ENCODE measurements at places on chromosomes 16 and 17.

- DNase-seq = no peak
These were observed 20.3 kb upstream of the GLIS2 start for GRCh38 chr16:4295581-4295980.

- no peak for DNase-seq
These were observed 97.5 kb downstream of the CHD9 start for GRCh38 chr16:53152329-53152728.

DNA sequence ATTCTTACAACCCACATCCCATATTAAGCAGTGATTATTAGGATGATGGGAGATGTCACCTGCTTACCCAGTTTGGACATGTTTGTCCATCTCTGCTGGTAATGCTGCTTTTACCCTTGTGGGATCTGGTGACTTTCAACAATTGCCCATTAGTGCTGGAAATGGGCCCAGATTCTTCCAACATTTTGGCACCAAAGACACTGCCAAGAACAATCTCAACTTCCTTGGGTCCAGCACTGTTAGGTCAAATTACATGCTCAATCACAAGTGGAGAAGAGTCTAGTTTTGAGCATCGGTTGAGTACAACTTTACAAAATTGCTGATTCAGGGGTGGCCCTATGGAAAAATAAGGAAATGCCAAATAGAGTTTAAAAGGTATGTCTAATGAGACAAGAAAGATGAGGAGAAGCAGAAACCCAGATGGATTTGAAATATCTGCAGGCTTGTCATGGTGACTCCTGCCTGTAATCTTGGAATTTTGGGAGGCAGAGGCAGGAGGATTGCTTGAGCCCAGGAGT lies 13.0 kb upstream of the ZFP3 start:
- no peak for DNase-seq

GRCh38 chr17:29616300-29617048 lies 6.2 kb downstream of the CORO6 start:
- DNase-seq = no peak

GRCh38 chr17:6757747-6758146 lies 1.9 kb downstream of the XAF1 start:
- DNase-seq = no peak

DNA sequence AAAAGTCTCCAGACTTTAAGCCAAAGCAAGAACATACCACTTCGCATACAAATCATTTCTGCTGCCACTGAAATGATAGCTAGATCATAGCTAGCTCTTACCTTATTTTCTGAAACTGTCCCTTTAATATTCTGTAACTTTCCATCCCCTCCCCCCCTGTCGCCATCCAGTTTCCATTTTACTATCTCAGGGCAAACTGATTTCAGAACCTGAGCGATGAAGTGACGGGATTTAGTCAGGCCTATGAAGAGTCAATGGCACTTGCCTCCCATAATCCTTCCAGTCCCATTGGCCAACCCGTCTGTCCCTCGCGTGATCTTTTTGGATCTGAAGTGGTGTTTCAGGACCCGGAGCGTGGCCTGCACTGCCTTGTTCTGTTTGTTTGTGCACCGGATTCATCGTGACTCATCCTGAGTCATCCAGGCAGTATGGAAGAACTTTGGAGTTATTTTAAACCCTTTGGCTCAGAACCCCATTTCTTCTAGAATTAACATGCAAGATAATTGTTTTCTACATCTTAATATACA lies 199.8 kb upstream of the CHMP6 start:
- peak; percentile 89 for DNase-seq

GRCh38 chr16:60304720-60305119 lies 1570.6 kb upstream of the GOT2 start:
- no peak for DNase-seq

DNA sequence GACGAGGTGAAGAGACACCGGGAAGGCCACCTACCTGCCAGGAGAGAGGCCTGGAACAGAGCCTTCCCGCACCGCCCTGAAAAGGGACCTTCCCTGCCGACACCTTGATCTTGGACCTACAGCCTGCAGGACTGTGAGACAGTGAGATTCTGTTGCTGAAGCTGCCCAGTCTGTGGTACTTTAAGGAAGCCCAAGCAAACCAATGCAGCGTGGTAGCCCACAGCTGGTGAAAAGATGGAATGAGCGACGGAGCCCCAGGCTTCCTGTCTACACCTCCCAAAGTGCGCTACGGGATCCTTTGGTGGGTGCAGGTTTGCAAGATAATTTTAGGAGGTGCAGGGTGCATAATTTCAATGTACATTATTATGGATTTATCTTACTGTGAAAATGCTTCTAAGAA lies 33.9 kb downstream of the TNFRSF13B start:
- DNase-seq = no peak

DNA sequence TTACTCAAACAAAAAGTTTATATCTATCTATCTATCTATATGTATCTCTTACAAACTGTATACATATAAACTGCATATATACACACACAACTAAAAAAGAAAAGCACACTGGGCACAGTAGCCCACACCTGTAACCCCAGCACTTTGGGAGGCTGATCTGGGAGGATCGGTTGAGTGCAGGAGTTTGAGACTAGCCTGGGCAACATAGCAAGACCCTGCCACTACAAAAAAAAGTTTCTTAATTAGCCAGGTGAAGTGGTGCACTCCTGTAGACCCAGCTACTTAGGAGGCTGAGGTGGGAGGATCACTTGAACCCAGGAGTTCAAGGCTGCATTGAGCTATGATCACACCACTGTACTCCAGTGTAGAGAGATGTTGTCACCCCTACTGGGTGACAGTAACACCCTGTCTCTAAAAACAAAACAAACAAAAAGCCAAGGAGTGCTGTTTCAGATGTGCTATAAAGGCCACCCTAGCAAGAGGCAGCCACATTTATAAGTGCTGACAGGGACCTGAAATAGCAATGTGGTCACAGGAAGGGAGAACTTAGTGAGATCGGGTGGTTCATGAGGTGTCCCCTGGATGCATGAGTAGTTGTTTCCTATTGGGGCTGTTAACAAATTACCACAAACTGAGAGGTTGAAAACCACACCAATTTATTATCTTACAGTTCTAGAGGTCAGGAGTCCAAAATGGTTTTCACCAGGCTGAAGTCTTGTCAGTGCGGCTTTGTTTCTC lies 4.8 kb downstream of the CD2BP2 start:
- no peak for DNase-seq

GRCh38 chr16:28602529-28602928 lies 5.7 kb upstream of the SULT1A2 start:
- DNase-seq = no peak

- no peak for DNase-seq
These were observed 3.5 kb downstream of the KDM6B start for GRCh38 chr17:7837408-7838088.

DNA sequence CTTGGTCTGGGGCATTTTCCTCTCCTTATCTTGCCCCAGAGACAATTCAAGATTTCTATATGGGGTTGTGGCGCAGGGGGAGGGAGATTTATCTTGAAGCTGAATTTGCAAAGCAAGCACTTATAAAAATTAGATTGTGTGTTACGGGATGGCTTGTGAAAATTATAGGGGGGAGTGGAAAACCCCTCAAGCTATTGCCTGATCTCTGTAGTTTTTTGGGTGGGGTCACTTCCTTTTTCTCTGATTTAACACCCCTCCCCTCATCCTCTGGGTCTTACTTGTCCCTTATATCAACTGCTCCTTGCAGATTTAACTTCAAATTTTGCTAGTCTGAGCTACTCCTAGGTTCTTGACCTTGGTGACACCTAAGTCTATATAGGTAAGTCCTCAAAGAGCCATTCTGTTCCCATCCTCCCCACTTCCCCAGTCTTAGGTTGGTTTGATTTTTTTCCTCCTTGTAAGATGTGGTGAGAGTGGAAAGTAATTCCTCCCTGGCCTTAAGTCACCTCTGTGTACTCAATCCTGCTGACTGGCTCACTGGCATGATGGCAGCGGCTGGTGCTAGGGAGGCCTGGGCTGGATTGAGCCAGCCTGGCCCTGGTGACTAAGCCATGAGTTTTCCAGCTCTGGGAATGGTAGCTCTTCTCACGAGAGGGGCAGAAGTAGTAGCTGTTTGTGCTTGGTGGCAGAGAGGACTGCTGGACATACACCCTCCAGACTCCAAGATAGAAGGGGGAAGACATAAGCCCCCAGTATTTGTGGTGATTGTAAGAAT lies 2.3 kb downstream of the ARL4D start:
- DNase-seq = peak; percentile 43

DNA sequence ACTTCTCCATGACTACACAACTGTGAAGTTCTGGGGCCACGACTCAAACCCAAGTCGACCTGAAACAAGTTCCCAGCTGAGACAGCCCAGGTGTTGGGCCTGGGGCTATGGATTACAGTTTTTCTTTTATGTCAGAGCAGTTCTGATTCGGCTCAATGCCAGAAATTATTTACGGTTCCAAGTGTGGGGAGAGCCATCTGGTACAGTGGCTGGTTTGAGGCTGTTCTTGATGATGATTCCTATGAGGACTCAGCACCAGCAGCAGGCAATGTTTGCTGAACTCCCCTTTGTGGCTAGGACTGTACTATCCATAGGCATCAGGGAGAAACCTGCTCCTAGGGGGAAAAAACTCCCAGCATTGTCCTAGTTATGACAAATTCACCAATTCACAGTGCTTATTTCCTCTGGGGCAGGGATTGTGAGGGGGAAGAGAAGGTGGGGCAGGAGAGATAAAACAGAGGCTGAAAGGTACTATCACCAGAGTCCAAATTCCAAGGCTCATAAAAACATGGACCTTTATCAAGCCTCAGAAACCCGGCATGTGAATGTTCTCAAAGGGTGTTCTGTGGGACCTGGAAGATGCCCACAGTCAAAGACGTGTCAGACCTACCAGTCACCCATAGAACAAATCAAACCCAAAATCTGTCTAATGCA lies 18.2 kb upstream of the CMTM4 start:
- DNase-seq = no peak

GRCh38 chr17:13113821-13114525 lies 96.1 kb upstream of the ELAC2 start:
- no peak for DNase-seq

GRCh38 chr17:36461330-36462110 lies 25.0 kb upstream of the ZNHIT3 start:
- DNase-seq = no peak

DNA sequence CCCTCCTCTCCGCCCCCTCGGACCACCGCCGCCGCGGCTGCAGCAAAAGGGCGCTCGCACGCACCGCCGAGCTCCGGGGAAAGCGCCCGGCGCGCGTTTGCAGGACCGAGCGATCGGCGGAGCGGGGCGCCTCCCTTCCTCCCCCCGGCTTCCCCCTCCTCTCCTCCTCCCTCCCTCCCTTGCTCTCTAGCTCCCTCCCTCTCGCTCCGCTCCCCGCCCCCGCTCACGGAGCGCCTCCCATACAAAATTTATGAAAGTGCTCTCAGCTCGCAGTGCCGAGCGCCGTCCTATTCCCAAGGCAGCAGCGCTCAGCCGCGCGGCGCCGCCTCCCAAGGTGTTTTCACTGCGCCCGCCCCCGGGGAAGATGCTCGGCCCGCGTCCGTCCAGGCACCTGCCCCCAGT lies at the start of gene RTN4RL1:
Gene RTN4RL1 (minus strand): TSS at position 115 of the 402 bp plus-strand sequence. CDS start 469 bp downstream, outside the sequence.
- no peak for DNase-seq

GRCh38 chr16:26838931-26839330 lies 227.8 kb upstream of the C16orf82 start:
- DNase-seq = no peak

DNA sequence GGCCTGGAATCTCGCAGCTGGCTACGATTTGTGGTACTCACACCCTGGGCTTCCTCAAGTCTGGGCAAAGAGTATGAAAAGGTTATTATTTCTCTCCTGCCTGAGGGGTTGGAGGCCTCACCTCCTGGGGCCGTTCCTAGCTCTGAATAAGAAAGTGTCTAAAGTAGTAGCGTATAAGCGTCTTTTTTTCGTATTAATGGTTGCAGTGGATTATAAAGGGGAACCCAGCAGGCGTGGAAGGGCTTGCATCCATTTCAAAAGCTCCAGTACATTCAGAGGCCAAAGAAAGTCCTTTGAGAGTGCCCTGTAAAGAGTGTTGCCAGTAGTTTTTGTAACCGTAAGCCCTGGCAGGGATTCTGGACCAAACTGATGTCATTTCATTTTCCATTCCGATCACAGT lies 72.2 kb upstream of the MPHOSPH6 start:
- no peak for DNase-seq

DNA sequence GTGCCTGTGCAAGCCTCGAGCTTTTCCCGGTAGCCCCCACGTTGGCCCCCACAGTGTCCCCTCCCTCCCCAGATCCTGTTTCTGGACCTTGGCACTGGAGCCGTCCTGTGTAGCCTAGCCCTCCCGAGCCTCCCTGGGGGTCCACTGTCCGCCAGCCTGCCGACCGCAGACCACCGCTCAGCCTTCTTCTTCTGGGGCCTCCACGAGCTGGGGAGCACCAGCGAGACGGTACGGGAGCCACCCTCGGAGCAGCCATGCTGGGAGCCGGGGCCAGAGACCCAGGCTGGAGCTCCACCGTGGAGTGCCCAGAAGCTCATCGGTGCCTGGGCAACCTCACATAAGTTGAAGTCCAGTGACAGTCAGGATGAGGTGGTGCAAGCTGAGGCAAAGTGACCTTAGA lies 11.8 kb downstream of the RGS11 start:
- no peak for DNase-seq

- DNase-seq = no peak
These were observed 73.2 kb downstream of the CMIP start for GRCh38 chr16:81517629-81518438.

DNA sequence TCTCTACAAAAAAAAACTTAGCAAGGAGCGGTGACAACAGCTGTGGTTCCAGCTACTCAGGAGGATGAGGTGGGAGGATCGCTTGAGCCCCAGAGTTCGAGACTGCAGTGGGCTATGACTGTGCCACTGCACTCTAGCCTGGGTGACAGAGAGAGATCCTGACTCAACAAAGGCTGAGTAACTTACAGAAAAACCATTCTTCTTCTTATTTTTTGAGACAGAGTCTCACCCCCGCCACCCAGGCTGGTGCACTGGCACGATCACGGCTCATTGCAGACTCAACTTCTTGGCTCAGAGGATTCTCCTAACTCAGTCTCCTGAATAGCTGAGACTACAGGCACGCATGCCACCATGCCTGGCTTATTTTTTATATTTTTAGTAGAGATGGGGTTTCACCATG lies 56.0 kb downstream of the CYB5D2 start:
- DNase-seq = no peak

DNA sequence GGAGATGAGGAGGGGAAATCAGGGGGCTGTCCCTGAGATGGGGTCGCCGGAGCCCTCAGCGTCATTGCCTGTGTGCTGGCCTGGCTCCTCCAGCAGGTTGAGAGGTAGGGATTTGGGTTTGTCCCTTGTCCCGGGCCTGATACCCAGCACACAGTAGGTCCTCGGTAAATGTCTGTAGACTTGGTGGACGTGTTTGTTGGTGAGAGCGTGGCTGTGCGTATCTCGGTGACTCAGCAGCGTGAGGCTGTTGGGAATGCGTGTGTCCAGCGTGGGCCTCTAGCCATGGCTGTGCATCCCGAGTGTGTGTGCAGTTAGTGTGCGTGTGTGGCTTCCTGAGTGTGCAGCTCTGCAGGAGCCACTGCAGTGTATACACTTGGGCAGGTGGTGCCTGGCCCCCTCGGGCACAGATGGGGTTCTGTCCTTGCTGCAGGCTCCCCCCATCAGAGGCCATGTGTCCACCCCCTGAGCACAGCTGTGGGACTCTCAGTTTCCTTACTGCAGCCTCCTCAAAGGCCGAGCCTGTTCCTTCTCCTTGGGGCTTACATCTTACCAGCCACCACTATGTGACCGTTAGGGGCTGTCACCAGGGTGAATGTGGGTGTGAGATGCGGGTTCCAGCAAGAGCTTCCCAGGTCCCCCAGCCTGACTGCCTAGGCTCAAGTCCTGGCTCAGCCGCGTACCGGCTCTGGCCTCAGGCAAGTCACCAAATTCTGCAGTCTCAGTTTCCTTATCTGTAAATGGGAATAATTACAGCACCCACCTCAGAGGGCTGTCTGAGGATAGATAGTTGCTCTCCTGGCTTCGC lies 5.7 kb downstream of the NECAB2 start:
- no peak for DNase-seq

All from AG04450 (cell line).